ENCODE measurements at places on chromosomes 13 and 19.
A peak's percentile ranks its signal among the peaks of the same experiment; 100 is the strongest.

- peak; percentile 18 for DNase-seq
Observed at GRCh38 chr13:97261254-97262005, 39.3 kb downstream of the MBNL2 start.

DNA sequence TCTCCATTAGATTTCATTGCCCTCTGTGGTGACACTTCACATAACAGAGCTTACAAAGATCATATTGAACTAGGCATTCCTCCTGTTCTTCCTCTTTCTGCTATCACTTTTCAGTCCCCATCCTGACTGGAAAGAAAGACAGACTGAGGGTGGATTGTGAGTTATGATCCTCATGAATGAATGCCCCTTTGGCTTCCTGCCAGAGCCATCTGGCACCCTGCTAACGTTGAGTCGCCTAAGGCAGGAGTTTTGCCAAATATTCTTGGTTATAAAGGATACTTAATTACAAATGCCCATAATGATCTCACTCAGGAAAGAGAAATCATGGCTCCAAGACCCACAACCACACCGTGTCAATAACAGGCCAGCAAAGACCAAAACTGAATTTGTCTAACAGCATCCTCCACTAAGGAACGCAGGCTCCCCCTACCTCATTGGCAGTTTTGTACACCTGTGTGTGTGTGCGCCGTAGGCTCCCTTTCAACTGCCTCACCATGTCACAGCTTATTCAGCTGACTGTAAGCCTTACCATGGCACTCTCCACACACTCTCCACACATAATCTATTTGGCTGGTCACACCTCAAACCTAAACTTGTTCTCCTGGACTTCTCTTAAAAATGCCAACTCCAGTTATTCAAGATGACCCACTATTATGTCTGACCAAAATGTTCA lies 15.5 kb downstream of the ZNF211 start:
- DNase-seq = no peak

- DNase-seq = no peak
Observed at GRCh38 chr13:71522941-71523526, 344.0 kb downstream of the DACH1 start.

- DNase-seq = no peak
Observed at GRCh38 chr13:80408270-80408669, 67.3 kb upstream of the SPRY2 start.

DNA sequence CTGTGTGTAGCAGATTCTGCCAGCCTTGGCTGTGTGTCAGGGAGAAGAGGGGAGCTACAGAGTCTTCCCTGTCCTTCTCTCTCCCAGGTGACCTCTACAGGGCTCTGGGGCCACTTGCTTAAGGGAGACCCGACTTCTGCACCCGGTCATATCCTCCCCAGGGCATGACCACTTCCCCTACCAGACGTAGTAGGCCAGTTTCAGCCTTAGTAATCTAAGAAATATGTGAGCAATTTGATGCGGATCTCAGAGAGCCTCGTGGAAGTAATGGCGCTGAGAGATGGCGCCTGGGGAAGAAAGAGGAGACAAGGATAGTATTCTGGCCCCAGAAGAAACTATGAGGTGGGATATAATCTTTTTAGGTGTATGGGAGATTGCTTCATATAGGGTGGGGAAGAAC lies 41.9 kb downstream of the NFIX start:
- DNase-seq = peak; percentile 15

DNA sequence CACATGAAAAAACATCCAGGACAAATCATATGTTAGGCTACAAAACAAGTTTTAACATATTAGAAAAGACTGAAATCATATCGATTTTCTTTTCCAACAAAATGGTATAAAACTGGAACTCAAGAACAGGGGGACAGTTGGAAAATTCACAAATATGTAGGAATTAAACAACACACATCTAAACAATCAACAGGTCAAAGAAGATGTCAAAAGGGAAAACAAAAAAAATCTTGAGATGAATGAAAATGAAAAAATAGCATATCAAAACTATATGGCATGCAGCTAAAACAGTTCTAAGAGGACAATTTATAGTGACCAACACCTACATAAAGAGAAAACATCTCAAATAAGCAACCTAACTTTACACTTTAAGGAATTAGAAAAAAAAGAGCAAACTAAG lies 585.3 kb downstream of the UQCRFS1 start:
- DNase-seq = no peak

- DNase-seq = no peak
Observed at GRCh38 chr13:73497430-73497829, 438.6 kb downstream of the KLF5 start.

DNA sequence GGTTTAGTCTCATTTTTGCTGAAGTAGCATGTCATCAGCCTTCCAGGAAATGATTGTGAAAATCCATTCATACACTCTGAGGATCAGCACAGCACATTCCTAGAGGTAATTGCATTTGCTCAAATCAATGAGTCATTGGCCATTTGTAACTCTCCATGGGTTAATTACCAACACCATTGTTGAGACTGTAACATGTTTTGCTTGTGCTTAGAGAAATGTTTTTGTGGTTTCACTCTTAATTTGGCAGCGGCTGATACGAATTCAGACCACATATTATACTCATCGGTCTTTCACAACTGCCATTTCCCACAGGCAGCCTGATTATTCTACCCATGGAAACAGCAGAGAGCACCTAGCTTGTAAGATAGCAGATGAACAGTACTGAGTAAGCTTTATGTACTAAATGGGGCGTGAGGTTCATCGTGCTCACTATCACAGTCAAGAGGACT lies 110.3 kb downstream of the NHLRC3 start:
- DNase-seq = no peak

DNA sequence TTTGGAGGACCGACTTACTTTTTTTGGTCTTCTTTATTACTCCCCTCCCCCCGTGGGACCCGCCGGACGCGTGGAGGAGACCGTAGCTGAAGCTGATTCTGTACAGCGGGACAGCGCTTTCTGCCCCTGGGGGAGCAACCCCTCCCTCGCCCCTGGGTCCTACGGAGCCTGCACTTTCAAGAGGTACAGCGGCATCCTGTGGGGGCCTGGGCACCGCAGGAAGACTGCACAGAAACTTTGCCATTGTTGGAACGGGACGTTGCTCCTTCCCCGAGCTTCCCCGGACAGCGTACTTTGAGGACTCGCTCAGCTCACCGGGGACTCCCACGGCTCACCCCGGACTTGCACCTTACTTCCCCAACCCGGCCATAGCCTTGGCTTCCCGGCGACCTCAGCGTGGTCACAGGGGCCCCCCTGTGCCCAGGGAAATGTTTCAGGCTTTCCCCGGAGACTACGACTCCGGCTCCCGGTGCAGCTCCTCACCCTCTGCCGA lies 409 bp downstream of the FOSB start:
- peak; percentile 24 for DNase-seq

GRCh38 chr13:75216038-75216437 lies 265.9 kb downstream of the TBC1D4 start:
- DNase-seq = no peak

- DNase-seq = no peak
Observed at GRCh38 chr13:31739226-31739625, at the start of gene RXFP2. TSS of gene RXFP2 (plus strand) at chr13:31739526. CDS start at chr13:31739613, 87 bp downstream.

DNA sequence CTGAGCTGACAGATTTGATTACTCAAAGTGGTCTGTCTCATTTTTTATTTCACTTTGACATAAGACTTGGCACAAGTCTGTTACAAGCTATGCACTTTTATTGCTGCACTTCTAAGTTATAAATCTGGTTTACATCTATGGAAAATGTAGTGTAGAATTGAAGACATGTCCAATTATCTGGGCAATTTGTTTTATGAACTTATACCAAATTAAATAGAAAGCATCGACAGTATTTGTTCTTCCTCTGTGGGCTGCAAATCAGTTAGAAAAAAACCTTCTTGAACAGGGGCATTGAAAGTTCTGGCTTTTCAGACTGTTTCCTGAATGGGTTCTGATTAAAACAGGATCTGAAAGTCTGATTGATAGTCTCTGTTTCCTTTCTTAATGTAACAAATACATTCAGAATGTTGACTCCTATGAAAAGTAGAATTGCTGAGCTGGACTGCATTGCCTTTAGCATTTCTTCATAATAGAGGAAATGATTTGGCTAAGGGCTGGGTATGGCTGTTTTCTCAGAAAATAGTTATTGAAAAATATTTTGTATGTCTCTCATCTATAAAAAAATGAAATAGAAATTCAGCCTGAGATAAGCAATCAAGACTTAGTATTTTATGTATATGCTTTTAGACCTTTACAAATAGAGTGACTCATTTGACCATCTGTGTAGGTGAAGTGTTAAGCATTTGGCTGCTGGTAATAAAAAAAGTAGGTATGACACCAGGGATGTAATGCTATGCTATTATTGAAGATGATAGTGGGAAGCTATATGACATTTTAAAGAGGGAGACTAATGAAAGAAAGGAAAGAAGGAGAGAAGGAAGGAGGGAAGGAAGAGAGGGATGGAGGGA lies 210.9 kb upstream of the SPRY2 start:
- DNase-seq = peak; percentile 13

GRCh38 chr13:21326155-21327031 lies 132.7 kb downstream of the ZDHHC20 start:
- peak; percentile 9 for DNase-seq

Data from inflammatory macrophage treated with lipopolysaccharide for 4 hours (primary cell).